ENCODE measurements at places on chromosomes 5 and 9. TPM values are rescaled to one million over a fixed set of nuclear protein-coding genes. Genes with fewer than 3 reads are reported as not detected.
A peak's percentile ranks its signal among the peaks of the same experiment; 100 is the strongest.

- no peak for DNase-seq
These were observed 447.0 kb downstream of the PLK2 start for GRCh38 chr5:58012801-58013315.

GRCh38 chr5:120320626-120321025 is 143.5 kb upstream of the PRR16 start:
- DNase-seq, result no peak

GRCh38 chr5:124702525-124702924 is 43.9 kb downstream of the ZNF608 start:
- no peak for DNase-seq

DNA sequence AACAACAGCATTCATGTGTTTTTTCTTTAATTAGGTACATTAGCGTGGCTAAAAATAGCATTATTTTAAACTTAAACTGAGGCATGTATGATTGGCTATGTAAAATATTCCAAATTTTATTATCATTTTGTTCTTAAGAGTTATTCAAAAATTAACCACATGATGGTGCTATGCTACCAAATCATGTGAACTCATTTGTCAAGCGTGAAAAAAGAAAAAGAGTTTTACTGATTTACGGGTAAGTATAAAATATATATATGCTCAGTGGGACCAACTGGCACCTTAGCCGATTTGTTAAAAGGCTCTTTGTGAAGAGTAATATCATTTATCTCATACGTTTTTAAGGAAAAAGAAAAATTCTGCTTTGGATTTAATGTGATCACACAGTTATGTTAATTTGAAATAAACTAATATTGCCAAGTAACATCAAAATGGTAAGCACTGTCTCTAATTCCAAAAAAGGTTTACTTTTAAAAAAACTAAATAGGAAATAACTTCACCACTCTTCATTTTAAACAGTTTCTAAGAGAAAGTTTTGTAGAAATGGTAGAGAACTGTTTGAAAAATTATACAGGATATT is 1042.3 kb downstream of the CDH12 start:
- no peak for DNase-seq

DNA sequence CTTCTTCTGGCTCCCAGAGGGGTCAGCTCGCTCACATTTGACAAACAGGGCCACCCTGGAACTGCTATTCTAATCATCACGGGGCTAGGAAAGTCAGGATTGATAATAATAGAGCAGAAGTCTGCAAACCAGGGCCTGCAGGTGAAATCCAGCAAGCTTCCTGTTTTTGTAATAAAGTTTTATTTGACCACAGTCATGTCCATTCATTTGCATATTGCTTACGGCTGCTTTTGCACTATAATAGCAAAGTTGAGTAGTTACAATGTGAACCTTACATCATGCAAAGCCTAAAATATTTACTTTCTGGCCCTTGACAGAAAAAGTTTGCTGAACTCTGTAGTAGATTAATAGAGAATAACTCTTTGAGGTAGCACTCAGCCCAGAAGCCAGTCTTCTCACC is 63.2 kb upstream of the CTXN3 start:
- DNase-seq, result no peak

DNA sequence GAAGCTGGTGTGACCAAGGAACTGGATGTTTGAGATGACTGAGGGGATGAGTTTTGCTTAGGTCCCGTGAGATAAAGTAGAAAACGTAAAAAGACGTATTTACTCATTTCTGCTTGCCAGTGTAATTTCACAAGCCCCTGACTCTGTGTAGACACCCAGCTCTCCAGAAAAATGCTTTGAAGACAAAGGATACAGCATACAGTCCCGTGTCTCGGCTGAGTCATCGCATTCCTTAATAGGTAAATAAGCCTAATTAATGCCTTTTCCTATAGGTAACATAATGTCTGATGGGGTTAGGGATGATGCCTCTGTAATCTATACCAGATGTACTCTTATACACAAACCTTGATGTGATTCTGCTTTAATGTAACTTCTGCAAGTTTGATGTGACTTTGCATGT is 20.2 kb downstream of the S100Z start:
- no peak for DNase-seq

- DNase-seq, result peak; percentile 40
These were observed 191.8 kb downstream of the PRR16 start for GRCh38 chr5:120655828-120656435.

DNA sequence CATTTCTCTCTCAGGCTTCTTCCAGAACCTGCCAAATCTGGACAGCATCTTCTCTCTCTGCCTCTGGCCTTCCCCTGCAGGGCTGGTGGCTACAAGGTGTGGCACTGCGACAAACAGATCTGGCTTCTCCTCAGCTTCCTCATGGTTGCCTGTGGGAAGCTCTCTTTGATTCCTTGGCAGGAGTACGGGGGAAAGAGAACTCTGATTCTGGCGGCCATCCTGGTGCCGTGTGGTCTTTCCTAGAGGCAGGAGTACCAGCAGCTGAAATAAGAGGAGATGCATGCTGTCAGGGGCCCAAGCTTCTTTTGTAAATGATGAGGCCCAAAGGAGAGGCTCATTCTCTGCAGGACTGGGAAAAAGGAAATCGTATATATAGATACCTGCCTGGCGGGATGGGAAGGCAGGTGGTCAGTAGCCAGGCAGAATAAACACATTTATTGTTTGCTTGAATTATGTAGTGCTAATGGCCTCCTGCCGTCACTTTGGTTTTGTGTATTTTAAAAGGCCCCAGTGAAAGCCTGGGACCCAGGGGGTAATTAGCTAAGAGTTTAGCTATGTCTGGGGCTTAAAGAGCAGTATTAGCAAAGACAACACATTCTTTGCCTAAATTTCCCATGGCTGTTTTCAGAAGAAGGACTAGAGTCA is at the start of gene CER1:
Gene CER1 (minus strand): TSS at position 343 of the 645 bp plus-strand sequence. CDS start 61 bp downstream, at position 282.
- DNase-seq, result no peak

DNA sequence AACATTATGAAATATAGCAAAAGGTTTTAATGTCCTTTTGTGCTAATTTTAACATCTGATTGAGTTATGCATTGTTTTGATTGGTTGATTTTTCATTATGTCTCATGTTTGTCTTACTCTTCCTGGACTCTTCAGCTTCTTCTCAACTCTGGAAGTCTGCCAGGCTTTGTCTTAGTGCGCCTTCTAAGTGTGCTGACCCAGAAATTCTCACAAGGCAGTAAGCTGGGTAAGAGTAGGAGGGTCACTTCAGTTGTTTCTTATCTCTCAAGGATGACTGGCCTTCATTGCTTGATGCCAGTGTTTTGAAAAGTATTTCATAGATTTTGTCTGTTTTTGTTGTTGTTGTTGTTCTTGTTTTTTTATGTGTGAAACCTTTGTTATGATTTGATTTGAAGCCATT is 59.2 kb downstream of the RIC1 start:
- no peak for DNase-seq

- DNase-seq, result peak; percentile 14
These were observed 4.3 kb downstream of the NKD2 start for GRCh38 chr5:1012900-1013237.

- DNase-seq, result no peak
These were observed 292.5 kb downstream of the SPATA31D1 start for GRCh38 chr9:82281066-82281465.

DNA sequence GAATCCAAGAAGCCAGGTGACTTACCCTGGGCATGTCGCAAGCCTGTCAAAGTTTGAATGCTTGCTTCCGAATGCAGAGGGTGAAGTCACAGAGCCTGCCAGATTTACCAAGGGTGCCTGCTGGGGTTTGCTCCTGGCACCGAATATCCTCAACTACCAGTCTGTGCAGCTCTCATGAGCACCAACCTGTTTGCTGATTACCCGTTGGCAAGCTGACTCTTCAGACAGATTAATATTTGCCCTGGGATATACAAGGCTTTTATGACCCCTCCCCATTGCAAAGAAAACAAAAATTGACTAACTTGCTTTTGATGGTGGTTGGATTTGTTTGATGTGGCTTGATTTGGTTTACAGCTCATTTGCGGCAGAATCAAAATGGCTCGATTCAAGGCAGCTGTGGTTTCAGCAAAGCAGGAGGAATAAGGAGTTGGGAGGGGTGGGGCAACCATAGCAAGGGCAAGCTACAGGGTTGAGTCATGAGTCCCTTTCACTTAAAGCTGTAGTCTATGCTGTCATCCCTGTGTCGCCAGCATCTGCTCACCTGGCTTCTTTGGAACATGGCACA is 82.3 kb upstream of the AGXT2 start:
- no peak for DNase-seq

Gene WDR31
- 5.4 TPM for polyA plus RNA-seq

Gene NR2F1
- polyA plus RNA-seq, result 29.0 TPM

Gene ECSCR
- polyA plus RNA-seq, result 25.3 TPM

Gene OLFML2A
- polyA plus RNA-seq, result 15.1 TPM

Gene AJM1
- 4.3 TPM for polyA plus RNA-seq

Data from right cardiac atrium (tissue), 5 donors.